H1 (cell line): ENCODE measurements at places on chromosomes 12 and 14.

DNA sequence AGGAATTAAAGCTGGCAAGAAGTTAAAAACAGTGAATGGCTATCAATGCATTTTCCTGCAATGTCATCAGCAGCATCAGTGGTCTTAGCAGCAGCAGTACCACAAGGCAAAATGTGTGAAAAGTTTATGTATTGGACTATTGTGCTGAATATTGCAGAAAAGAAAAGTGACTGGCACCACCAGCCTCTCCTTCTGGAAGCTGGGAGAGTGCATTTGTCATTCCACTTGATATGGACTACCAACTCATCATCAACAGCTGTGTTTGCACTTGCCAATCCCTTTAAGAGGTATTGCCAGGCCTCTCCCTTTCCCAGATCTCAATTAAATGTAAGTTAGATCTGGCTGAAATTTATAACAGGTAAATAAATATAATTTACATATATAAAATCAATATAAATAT, 151.0 kb upstream of the GZMB start:
- H3K27ac ChIP-seq, result no peak overlapping the region
- no peak for DNase-seq
- H3K27me3 ChIP-seq, result no peaks in the 10 kb centered on the region
- no peaks in the 10 kb centered on the region for H3K36me3 ChIP-seq
- H3K4me1 ChIP-seq, result no peaks in the 10 kb centered on the region
- no peak overlapping the region for H3K4me3 ChIP-seq

GRCh38 chr14:70926235-70926830, 19.1 kb downstream of the PCNX1 start:
- no peaks in the 10 kb centered on the region for H3K4me1 ChIP-seq
- no peaks in the 10 kb centered on the region for H3K36me3 ChIP-seq
- no peaks in the 10 kb centered on the region for H3K27me3 ChIP-seq
- no peak overlapping the region for H3K27ac ChIP-seq

DNA sequence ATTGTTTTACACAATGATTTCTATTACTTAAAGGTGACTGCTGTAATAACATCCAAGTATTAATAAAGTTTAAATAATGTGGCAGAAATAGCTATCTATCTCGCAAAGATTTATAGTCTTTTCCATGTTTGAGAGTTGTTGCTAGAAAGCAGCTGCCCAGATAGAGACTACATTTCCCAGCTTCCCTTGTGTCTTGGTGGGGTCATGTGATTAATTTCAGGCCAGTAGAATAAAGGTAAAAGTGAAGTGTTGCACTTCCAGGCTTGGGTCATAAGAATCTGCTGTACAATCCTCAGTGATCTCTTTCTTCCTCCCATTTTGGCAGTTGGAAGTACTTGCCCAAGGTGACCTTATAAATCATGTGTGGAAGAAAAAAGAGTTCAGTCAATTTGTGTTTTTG, 449.7 kb upstream of the USP15 start:
- no peak overlapping the region for H3K4me3 ChIP-seq
- no peaks in the 10 kb centered on the region for H3K27me3 ChIP-seq
- H3K4me1 ChIP-seq, result no peaks in the 10 kb centered on the region
- H3K36me3 ChIP-seq, result no peaks in the 10 kb centered on the region
- H3K27ac ChIP-seq, result no peak overlapping the region

GRCh38 chr12:304805-305204, 42.2 kb upstream of the SLC6A13 start:
- no peaks in the 10 kb centered on the region for H3K27me3 ChIP-seq
- H3K36me3 ChIP-seq, result peaks cover 20% of the 10 kb centered on the region
- no peak overlapping the region for H3K27ac ChIP-seq
- no peak overlapping the region for H3K4me3 ChIP-seq
- no peaks in the 10 kb centered on the region for H3K4me1 ChIP-seq
- DNase-seq, result no peak

- no peaks in the 10 kb centered on the region for H3K4me1 ChIP-seq
- DNase-seq, result no peak
- no peaks in the 10 kb centered on the region for H3K27me3 ChIP-seq
These were observed 2.6 kb upstream of the OR6J1 start for GRCh38 chr14:22646570-22647254.

GRCh38 chr14:69770559-69770958, 3.6 kb downstream of the SRSF5 start:
- no peak overlapping the region for H3K4me3 ChIP-seq
- peaks cover 3% of the 10 kb centered on the region; the same call in 1 of the 2 replicates for H3K4me1 ChIP-seq
- no peaks in the 10 kb centered on the region for H3K27me3 ChIP-seq
- peaks cover 77% of the 10 kb centered on the region for H3K36me3 ChIP-seq
- H3K27ac ChIP-seq, result no peak overlapping the region
- DNase-seq, result no peak

DNA sequence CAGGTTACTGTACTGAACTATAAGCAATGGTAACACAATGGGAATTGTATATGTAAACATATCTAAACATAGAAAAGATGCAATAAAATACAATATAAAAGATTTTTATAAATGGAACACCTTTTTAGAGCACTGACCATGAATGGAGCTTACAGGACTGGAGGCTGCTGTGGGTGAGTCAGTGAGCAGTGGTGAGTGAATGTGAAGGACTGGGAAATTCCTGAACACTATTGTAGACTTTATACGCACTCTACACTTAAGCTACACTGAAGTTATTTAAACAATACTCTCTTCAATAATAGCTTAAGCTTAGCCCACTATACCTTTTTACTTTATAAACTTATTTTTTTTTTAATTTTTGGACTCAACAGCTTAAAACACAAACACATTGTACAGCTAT, 313.5 kb downstream of the KCNC2 start:
- no peaks in the 10 kb centered on the region for H3K27me3 ChIP-seq
- no peak overlapping the region for H3K27ac ChIP-seq
- H3K4me1 ChIP-seq, result no peaks in the 10 kb centered on the region
- DNase-seq, result no peak
- H3K36me3 ChIP-seq, result no peaks in the 10 kb centered on the region

GRCh38 chr14:89549381-89550125, 132.5 kb upstream of the FOXN3 start:
- no peak for DNase-seq
- no peak overlapping the region for H3K27ac ChIP-seq
- no peak overlapping the region for H3K4me3 ChIP-seq
- no peaks in the 10 kb centered on the region for H3K27me3 ChIP-seq
- no peaks in the 10 kb centered on the region for H3K36me3 ChIP-seq

DNA sequence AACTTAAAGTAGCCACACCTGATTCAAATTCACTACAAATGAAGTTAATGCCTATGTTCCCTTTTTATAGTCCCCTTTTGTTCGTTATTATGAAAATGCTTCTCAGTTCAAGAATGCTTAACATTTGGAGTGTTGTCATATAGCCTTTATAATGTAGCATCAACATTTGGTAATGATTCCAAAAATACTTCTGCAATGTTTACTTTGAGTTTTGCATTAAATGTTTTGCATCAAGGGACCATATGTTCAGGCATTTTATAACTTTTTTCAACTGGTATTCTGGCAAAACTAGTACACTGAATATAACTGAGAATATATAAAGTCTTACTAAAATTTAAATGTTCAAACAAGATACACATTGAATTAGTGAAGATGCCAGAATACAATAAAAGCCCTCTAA, 209.6 kb upstream of the SLC16A7 start:
- no peak for DNase-seq
- H3K27ac ChIP-seq, result no peak overlapping the region
- H3K36me3 ChIP-seq, result no peaks in the 10 kb centered on the region
- no peaks in the 10 kb centered on the region for H3K27me3 ChIP-seq

GRCh38 chr14:32682214-32682613, 256.5 kb upstream of the NPAS3 start:
- H3K27me3 ChIP-seq, result no peaks in the 10 kb centered on the region
- no peak overlapping the region for H3K4me3 ChIP-seq
- no peaks in the 10 kb centered on the region for H3K4me1 ChIP-seq
- no peak for DNase-seq
- H3K36me3 ChIP-seq, result no peaks in the 10 kb centered on the region
- no peak overlapping the region for H3K27ac ChIP-seq

GRCh38 chr12:42683933-42684801, 94.6 kb upstream of the PRICKLE1 start:
- peaks cover 4% of the 10 kb centered on the region; the same call in 1 of the 2 replicates for H3K4me1 ChIP-seq
- H3K4me3 ChIP-seq, result no peak overlapping the region
- H3K27ac ChIP-seq, result no peak overlapping the region

DNA sequence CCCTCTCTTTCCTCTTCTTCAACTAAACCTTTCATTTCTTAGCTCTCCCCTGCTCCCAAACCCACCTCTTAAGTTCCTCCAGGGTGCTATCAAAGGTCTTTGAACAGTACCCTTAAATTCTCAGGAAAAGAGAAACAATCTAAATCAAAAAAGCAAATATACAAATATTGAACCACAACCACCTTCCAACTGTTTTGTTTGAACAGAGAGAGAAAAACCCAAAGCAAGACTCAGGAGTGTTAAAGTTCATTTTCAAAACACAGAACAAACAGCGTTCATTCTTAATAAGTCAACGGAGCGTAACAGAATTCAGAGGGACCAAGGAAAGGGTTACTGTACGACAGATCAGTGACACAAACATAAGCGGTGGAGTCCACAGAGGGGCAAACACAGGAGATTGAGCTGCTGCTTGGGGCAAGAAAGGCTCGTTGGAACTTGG, 73.3 kb downstream of the NDUFA12 start:
- H3K4me3 ChIP-seq, result no peak overlapping the region
- no peaks in the 10 kb centered on the region for H3K36me3 ChIP-seq
- DNase-seq, result no peak
- no peaks in the 10 kb centered on the region for H3K4me1 ChIP-seq
- no peak overlapping the region for H3K27ac ChIP-seq
- H3K27me3 ChIP-seq, result no peaks in the 10 kb centered on the region

- no peak overlapping the region for H3K27ac ChIP-seq
- H3K4me3 ChIP-seq, result no peak overlapping the region
- DNase-seq, result no peak
- no peaks in the 10 kb centered on the region for H3K27me3 ChIP-seq
These were observed 29.4 kb upstream of the STAC3 start for GRCh38 chr12:57280211-57281062.

GRCh38 chr12:56941299-56942017, 7.2 kb upstream of the SDR9C7 start:
- H3K4me1 ChIP-seq, result no peaks in the 10 kb centered on the region
- DNase-seq, result peak; percentile 23
- H3K27ac ChIP-seq, result no peak overlapping the region
- no peaks in the 10 kb centered on the region for H3K36me3 ChIP-seq
- no peaks in the 10 kb centered on the region for H3K27me3 ChIP-seq

DNA sequence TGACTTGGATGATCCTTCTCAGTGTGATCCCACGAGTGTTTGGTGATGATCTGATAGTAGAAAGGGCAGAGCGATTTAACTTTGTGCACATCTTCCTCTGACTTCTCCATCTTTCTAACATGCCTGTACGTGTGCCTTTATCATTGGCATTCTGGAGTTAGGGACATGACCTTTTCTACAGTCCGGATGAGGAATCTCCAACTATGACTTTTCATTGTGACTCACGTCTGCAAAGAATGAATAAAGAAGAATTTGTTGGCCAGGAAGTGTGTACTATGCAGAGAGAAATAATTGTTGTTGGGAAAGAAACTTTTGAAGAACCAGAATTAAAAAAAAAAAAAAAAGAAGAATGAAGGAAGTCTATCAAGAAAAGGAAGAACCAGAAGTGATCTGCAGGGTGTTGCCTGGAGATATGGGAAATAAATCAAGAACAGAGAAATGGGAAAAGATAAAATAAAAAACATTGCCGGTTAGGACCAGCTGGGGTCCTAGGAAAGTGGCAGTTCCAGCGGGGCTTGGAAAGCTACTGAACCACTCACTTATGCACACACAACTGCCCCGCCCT, 25.3 kb downstream of the PPFIBP1 start:
- H3K27me3 ChIP-seq, result no peaks in the 10 kb centered on the region
- DNase-seq, result no peak
- H3K4me3 ChIP-seq, result no peak overlapping the region
- H3K4me1 ChIP-seq, result peaks cover 7% of the 10 kb centered on the region
- H3K36me3 ChIP-seq, result no peaks in the 10 kb centered on the region

DNA sequence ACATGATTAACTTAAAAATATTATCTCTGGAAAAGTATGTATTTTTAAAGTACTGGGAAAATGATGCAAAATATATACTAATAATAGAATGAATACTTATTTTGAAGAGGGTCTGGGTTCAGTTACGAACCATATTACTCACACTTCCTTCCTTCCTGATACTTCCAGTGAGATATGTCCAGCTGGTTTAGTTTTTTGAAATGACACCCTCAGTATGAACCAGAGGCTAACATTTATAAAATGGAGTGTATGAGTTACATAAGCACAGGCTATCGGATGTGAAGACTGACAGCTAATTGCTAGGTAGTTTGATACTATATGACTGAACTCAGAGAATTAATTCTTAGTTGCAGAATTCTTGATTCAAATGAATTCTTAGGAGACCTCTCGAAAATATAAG, 122.9 kb downstream of the OTOGL start:
- H3K36me3 ChIP-seq, result no peaks in the 10 kb centered on the region
- no peak for DNase-seq
- H3K27me3 ChIP-seq, result no peaks in the 10 kb centered on the region
- H3K4me3 ChIP-seq, result no peak overlapping the region
- no peak overlapping the region for H3K27ac ChIP-seq

- no peaks in the 10 kb centered on the region for H3K4me1 ChIP-seq
- no peak for DNase-seq
These were observed 21.1 kb upstream of the C1S start for GRCh38 chr12:7039403-7039802.

DNA sequence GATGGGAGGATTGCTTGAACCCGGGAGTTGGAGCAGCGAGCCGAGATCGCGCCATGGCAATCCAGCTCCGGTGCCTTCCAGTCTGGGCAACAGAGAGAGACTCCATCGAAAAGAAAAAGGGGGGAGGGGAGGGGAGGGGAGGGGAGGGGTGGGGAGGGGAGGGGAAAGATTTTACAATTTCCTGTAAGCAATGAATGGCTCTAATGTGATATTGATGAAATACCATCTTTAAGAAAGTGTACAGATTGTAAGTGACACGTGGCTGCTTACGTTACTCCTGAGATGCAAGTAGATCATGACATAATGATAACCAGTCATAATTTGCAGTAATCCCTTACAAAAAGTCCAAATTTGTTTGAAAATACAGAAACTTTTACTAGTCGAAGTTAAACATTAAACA, 1.4 kb downstream of the SLC25A21 start:
- no peak overlapping the region for H3K4me3 ChIP-seq
- H3K27me3 ChIP-seq, result no peaks in the 10 kb centered on the region
- H3K4me1 ChIP-seq, result peaks cover 15% of the 10 kb centered on the region
- DNase-seq, result no peak
- H3K27ac ChIP-seq, result no peak overlapping the region
